ENCODE measurements at places on chromosomes 3 and 15.

- DNase-seq: no peak
Observed at GRCh38 chr3:63927422-63928280, 15.5 kb upstream of the SCAANT1 start.

- no peak for DNase-seq
Observed at GRCh38 chr15:66211670-66212562, 41.6 kb downstream of the MEGF11 start.

GRCh38 chr3:39327746-39328349 is 1.7 kb upstream of the CCR8 start:
- no peak for DNase-seq

DNA sequence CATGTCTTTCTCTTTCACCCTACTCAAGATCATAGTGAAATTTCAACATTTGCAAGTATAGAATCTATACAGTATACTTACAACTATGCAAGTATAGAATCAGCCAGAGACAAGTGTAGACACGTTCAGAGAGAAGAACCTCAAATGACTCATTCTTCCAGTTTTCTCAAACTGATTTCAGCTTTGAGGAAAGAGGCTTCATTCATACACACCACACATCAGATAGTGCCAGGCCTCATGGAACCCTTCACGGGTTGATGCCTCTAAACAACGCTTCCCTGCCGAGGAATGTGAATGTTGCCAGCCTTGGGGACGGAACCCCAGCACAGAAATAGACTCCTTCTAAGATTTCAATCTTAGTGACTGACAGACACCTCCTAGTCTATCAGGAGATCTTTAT is 135.7 kb downstream of the FOXP1 start:
- DNase-seq: no peak

GRCh38 chr15:74213858-74214284 is 11.3 kb upstream of the STRA6 start:
- DNase-seq: no peak

DNA sequence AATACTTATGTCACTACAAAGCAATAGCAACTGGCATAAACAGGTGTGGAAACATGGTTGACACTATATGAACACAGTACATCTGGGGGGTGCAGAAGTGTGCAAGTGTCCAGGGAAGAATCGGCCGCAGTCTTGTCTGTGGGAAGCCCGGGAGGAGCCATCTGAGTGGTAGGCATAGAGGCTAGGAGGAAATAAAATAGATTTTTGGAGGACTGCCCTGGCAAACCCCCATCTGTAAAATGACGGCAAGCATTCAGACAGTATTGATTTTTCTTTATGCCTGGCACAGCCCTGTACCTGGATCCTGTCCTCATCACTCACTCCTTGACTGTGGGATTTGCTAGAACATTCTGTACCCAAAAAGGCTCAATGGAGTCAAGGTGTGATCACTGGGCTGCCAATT is 31.3 kb downstream of the THSD4 start:
- DNase-seq: no peak

DNA sequence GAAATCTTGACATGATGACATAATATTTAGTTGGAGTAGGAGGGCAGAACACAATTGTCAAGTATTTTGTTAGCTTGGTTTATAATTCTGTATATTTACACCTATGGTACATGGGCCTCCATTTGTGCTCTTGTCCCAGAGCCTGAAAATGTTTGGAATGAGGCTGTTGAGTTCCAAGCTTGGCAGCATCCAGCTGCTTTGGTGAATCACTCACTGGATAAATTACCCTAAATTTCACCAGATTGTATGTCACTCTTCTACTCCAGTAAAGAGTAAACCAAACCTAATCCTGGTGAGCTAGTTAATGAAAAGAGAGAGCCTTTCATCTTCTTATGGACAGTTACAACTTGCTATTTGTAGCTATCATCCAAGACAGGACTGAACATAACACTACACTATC is 928.7 kb downstream of the DIPK2A start:
- no peak for DNase-seq

- DNase-seq: no peak
Observed at GRCh38 chr3:114973536-114973935, 173.6 kb downstream of the ZBTB20 start.

DNA sequence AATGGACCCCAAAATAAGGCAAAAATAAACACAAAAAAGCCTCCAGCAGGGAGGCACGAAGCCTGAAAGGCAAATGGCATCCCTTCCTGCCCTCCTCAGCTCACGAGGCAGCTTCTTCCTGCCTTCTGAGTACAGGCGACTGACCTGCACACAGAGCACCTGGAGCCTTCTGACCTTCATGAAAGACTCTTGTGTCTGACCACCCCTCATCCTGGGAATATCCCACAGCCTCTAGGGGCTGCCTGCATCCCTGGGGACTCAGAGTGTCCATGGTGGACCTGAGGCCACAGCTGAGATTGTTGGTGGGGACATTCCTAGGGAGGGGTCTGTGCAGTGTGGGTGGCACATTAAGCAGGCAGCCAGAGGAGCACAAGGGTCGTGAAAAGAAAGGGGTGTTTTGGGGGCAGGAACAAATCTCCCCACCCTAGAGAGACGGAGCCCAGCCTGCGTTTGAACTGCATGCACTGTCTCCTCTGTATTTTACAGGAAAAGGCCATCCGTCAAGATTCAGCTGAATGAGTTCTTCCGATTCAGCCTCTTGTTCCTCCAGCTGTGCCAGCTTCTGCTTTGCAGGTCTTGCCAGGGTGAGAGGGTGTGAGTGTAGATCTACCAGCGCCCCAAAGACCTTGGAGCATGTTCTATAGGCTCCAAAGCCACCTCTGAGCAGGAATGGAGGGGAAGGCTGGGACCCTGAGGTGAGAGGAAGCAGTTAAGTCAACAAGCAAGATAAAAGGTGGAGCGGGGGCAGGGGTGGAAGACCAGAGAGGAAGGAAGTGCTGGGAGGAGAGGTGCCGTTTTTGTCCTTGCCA is 80.4 kb upstream of the MEF2A start:
- no peak for DNase-seq

DNA sequence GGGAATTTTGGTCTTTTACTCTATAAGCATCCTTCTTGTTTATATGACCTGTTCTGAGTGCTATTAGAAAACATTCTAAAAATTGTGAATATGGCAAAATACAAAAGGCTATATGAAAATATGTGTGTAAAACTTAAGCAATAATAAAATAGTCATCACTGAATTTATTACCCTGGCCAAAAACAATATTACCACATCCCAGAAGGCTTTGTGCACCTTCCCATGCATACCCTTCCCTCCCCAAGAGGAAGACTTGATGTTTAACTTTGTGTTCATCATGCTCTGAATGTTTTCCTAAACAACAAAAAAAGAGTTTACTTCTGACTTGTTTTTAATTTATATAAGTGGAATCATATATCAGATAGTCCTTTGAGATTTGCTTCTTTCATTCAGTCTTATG is 155.1 kb upstream of the TNIK start:
- DNase-seq: no peak

GRCh38 chr3:195537995-195538394 is 5.1 kb downstream of the PPP1R2 start:
- DNase-seq: no peak

- DNase-seq: no peak
Observed at GRCh38 chr15:62903437-62903836, 139.1 kb upstream of the TPM1 start.

DNA sequence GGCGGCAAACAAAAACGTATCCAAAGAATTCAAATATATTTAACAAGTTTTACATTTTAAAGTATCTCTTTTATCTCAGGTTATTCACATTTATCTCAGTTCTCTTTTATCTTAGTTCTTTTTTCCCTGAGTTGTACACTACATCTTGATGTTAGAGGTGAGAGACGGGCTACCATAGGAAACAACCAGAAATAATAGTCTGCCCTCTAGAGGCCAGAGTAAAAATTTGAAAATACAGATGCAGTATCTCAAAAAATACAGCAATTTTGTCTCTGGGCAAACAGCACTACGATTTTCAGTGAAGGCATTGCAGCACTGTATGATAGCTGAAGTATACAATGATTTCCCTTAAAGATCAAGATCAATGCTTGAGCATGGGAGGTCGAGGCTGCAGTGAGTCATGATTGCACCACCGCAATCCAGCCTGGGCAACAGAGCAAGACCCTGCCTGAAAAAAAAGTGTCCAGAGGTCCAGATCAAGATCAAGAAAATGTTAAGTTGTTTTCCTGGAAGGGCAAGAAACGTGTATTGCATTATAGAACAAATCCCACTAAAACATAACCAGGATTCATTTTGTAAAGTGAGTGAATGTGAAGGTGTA is 82.6 kb upstream of the ATP11B start:
- DNase-seq: no peak

GRCh38 chr3:186932281-186933181 is 2.2 kb downstream of the ST6GAL1 start:
- DNase-seq: no peak

GRCh38 chr3:72143966-72144717 is 359.2 kb upstream of the PROK2 start:
- DNase-seq: no peak

GRCh38 chr3:172376881-172377280 is 71.4 kb downstream of the GHSR start:
- no peak for DNase-seq

- no peak for DNase-seq
Observed at GRCh38 chr15:25736461-25736860, 126.7 kb downstream of the ATP10A start.
